ENCODE measurements at places on chromosomes 3 and 15.

DNA sequence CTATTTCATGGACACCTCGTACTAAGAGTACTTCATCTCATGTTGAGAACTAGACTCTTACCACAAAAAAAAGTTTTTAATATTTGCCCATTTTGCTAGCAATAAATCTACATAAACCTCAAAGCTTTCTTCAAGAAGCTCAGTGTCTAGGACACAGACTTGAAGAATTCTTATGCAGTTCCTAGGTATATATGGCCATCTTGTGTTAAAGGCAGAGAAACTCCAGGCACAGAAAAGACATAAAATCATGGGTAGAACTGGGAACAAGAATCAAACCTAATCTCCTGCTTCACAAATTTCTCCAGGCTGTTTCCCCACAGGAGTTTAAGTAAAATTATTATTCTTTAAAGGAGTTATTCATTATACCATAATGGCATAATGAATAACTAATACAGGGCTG lies 4.4 kb downstream of the MBD4 start:
- DNase-seq = no peak

DNA sequence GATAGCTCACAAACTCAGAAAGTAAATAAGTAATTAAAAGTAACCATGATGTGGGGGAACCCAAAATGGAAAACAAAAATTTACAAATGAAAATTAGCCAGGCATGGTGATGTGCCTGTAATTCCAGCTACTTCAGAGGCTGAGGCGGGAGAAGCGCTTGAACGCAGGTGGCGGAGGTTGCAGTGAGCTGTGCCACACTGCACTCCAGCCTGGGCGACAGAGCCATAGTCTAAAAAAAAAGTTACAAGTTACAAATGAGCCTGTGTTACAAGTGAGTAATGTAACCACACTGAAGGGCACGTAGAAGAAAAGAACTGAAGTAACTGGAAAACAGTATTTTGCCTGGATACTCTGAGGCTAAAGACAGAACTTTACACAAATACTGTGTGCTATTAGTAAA lies 11.3 kb downstream of the EXOSC7 start:
- no peak for DNase-seq

- DNase-seq = peak; percentile 61
Measured at GRCh38 chr3:10945683-10946287, 46.8 kb upstream of the SLC6A1 start.

GRCh38 chr15:90883976-90884718 lies at the start of gene FES:
Gene FES (plus strand): TSS chr15:90884504. CDS start chr15:90885046, 542 bp downstream.
- DNase-seq = no peak

DNA sequence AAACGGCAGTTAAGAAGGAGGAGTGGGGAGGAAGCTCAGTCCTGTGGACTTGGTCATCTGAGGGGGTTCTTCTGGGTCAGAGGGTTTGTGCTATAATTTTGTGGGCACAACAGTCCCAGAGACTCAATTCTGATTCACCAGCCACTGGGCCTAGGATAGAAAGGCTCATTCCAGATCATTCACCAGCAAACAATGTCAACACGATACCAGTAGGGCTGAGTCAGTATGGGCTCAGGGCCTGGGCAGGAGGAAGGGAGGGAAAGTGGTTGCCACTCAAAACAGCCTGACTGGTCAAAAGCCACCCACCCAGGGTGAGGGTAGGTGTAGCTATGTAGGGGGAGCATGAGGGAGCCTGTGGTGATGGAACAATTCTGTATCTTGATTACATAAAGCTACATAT lies 86.9 kb upstream of the MEX3B start:
- no peak for DNase-seq

GRCh38 chr15:48925714-48926223 lies 38.0 kb downstream of the SHC4 start:
- DNase-seq = no peak

GRCh38 chr15:93018574-93018973 lies 70.4 kb downstream of the RGMA start:
- no peak for DNase-seq

GRCh38 chr3:44060164-44060563 lies 181.5 kb upstream of the TOPAZ1 start:
- DNase-seq = no peak

DNA sequence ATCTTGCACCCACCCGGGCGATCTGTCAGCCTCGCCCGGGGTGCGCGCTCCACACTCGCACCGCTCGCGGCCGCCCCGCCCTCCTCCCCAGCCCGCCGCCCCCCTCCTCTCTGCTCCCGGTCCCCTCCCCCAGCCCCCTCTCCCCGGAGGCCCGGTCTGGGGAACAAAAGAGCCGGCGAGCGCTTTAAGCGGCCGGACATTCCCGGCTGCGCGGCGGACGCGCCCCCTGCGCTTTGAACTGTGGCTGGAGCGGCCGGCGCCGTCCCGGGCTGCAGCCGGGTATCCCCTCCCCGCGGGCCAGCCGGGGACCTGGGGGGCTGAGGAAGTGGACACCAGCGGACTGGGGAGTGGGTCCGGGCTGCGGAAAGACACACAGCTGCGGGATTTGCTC lies at the start of gene IGDCC3:
Gene IGDCC3 (minus strand): TSS at position 27 of the 391 bp plus-strand sequence. CDS start 214 bp downstream, outside the sequence.
- DNase-seq = no peak

GRCh38 chr15:23420806-23421575 lies 26.1 kb downstream of the GOLGA6L2 start:
- no peak for DNase-seq

DNA sequence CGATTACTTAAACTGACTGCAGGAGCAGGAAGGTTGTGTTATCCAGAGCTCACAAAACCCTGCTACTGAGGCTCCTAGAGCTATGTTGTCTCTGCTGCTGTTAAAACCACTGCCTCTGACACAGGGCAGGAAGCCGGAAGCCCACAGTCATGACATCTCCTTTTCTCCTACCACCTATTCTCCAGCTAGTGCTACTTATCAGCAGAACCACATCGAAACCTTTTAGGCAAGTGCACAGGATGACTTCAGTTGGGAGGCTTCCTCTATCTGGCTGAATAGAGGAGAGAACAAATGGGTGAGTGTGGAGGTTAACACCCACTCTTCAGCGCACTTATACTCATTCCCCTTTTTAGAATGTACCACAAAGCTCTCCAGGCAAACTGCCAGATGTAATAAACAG lies 638.0 kb downstream of the OTOL1 start:
- DNase-seq = no peak

- no peak for DNase-seq
Measured at GRCh38 chr3:62065985-62066693, 307.2 kb downstream of the FEZF2 start.

- no peak for DNase-seq
Measured at GRCh38 chr15:28998511-28998910, 112.7 kb downstream of the APBA2 start.

- no peak for DNase-seq
Measured at GRCh38 chr3:167469381-167469780, 4.5 kb downstream of the SERPINI2 start.

GRCh38 chr3:167120828-167121227 lies 259.3 kb downstream of the ZBBX start:
- DNase-seq = no peak

- DNase-seq = no peak
Measured at GRCh38 chr15:76339305-76340197, 3.0 kb downstream of the ISL2 start.

GRCh38 chr15:69664572-69665571 lies 212.3 kb downstream of the RPLP1 start:
- no peak for DNase-seq

- no peak for DNase-seq
Measured at GRCh38 chr3:183298701-183299153, 45.7 kb downstream of the B3GNT5 start.

- no peak for DNase-seq
Measured at GRCh38 chr3:90184861-90185260, 1077.4 kb downstream of the EPHA3 start.

GRCh38 chr15:71313806-71314205 lies 198.5 kb downstream of the THSD4 start:
- no peak for DNase-seq

GRCh38 chr3:160982491-160982890 lies 122.7 kb downstream of the B3GALNT1 start:
- DNase-seq = no peak

- no peak for DNase-seq
Measured at GRCh38 chr3:61947456-61947855, 386.1 kb downstream of the PTPRG start.

- no peak for DNase-seq
Measured at GRCh38 chr3:154786724-154787123, 293.4 kb upstream of the MME start.

DNA sequence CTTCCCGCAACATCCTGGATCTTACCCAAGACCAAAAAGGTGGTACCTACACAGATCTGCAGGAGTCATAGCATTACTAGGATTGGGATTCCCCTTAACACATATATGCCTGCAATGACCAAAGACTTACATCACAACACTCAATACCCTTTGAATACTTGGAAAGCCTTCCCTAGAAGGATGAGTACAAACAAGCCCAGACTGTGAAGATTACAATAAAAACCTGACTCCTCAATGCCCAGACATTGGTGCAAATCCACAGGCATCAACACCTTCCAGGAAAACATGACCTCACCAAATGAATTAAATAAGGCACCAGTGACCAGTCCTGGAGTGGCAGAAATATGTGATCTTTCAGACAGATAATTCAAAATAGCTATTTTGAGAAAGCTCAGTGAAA lies 326.8 kb downstream of the TBL1XR1 start:
- DNase-seq = no peak

GRCh38 chr3:159458010-159458409 lies 530.6 kb upstream of the IL12A start:
- DNase-seq = no peak

- no peak for DNase-seq
Measured at GRCh38 chr15:90603893-90604292, 74.2 kb downstream of the CRTC3 start.

GRCh38 chr15:101642361-101642760 lies 9.8 kb downstream of the TM2D3 start:
- DNase-seq = no peak

GRCh38 chr3:185046164-185046515 lies 106.7 kb downstream of the C3orf70 start:
- no peak for DNase-seq

DNA sequence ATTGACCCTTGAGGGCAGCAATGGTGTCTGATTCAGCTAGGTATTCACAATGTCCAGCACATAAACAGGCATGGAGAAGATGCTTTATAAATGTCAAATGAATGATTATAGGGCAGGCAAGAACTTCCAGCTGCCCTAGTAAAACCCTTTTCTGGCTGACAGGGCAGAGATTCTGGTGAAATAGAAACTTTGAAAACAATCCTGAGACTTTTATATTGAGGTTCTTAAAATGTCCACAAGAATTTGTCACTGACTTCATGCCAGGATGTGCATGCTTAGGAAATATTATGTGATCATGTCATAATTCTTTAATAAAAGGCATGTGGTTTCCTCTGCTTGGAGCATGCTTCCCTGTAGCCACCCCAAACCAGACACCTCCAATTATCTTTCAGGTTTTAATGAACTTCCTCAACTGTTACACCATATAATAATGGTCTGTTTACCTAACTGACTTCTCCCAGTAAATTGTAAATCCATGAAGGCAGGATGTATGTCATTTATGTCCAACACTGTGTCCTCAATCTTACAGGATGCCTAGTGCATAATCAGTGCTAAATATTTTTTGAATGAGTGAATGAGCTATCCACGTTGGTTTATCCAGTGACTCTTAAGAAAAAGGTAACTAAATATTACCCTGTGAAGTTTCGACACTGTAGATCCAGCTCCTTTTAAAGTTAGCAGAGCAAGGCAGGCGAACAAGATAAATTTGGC lies 43.4 kb upstream of the CLRN1 start:
- DNase-seq = no peak

Measured in iPS DF 6.9 (cell line).